ENCODE measurements at places on chromosomes 2 and 18. TPM values are rescaled to one million over a fixed set of nuclear protein-coding genes. Genes with fewer than 3 reads are reported as not detected.

Gene IL18R1
- total RNA-seq, result 7.4 TPM

Gene RGPD8
- total RNA-seq, result 14.9 TPM

Gene TET3
- total RNA-seq, result 8.5 TPM

Gene MFSD2B
- not detected for total RNA-seq

Gene PROC
- not detected for total RNA-seq

Gene SLC1A4
- 13.9 TPM for total RNA-seq

Gene EGR4
- total RNA-seq, result not detected

Gene SPATA3
- not detected for total RNA-seq

DNA sequence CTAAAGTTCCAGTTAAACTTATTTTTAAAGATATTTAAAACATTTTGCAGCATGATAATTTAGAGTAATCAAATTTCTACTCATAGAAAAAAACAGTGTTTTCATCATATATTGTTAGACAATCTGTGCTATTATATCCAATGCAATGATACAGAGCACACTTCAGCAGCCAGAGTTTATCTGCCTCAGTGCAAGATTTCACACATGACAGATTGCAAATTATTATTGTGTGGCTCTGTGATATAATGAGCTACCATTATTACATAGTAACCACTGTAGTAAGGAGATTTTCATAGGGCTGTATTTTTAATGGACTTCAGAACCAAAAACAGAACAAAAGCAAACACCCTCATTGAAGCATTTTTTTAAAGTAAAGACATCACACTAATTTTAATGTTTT lies 762.4 kb downstream of the DSC3 start:
- no peak for DNase-seq

DNA sequence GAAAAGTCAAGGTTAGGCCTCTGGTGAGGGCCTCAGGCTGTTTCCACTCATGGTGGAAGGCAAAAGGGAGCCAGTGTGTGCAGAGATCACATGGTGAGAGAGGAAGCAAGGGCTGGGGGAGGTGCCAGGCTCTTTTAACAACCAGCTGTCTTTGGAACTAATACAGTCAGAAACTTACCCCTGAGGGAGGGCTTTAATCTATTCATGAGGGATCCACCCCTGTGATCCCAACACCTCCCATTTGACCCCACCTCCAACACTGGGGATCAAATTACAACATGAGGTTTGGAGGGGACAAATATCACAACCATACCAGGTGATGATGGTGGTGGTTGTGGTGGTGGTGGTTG lies 10.9 kb downstream of the POLI start:
- no peak for DNase-seq

DNA sequence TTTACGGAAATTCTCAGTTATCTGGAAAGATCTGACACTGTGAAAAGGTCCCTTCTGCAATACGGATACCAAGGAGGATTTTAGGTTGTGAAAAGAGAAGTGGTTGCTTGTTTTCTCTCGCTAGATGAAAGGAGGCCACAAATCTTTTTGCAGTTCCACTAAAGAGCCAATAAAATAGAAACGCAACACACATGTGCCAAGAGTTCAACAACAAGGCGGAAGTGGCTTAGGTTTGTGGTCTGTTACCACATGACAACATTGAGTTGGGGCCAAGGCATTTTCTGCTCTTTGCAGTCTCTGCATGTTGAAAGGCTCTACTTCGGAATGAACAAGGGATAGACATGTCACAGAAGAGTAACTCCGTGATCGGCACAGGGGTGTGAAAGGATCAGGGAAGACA lies 115.7 kb upstream of the OSR1 start:
- DNase-seq, result no peak

DNA sequence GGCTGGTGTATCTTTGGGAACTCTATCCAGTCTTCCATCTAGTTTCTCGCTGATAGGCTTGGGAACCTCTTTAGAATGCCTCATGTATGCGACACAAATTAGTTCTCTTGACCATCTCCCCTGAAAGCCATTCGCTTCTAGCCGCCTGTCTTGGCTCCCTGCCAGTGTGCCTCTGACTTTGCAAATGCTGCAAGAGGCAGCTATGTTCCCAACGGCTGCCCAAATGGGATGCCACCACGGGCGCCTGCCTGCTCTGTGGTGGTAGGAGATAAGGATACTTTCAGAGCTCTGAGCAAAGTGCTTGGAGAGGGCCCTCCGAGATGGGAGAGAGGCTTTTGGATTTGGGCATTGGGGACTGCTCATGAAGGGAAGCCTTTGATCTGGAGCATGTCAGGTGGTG lies 77.7 kb upstream of the IGFBP5 start:
- DNase-seq, result no peak

DNA sequence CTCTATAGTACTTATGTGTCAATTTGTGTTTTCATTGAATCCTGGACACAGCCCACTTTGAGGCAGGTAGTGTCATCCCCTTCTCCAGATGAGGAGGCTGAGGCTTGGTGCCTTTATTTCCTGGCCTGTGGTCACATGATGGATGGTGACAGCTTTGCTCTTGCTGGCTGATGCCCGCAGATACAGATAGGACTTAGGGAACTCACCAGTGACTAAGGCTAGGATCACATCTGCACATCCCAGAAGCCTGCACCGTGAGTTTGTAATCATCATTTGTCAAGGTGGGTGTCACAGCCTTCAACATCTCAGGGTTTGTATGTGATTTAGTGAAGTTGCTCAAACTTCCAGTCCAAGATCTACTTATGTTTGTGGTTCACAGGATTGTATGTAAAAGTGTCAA lies 295.1 kb upstream of the RAB12 start:
- DNase-seq, result no peak

GRCh38 chr18:32021756-32022564 lies 3.3 kb downstream of the RNF125 start:
- no peak for DNase-seq

DNA sequence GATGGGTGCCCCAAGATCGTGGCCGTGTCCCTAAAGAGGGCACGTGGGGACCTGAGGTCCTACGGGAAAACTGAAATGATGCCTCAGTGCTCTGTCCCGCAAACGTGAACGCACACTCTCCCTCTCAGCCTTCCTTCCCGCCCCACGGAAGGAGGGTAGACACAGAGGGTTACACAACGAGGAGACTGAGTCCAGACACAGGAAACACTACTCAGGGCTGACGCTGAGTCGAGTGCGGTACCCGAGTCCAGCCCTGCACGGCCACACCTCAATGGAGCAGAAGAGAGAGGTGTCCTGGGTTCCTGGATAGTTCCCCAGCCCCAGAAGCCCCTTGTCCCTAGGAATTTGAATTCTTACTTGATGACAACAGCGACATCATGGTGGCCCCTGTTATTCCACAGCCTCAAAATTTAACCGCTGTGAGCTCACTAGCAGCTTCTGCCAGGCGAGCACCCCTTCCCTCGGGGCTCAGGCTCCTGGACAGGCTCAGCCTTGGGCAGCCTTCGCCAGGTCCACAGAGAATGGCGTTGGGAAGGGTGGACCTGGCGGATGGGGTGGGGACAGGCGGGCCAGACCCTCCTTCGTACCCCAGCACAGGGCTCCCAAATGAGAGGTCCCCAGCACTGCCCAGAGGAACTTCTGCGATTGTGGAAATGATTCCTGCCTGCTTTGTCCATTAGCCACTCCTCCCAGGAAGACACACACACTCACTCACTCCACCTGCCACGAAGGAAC lies 980 bp upstream of the RNPEPL1 start:
- DNase-seq, result peak; percentile 80

DNA sequence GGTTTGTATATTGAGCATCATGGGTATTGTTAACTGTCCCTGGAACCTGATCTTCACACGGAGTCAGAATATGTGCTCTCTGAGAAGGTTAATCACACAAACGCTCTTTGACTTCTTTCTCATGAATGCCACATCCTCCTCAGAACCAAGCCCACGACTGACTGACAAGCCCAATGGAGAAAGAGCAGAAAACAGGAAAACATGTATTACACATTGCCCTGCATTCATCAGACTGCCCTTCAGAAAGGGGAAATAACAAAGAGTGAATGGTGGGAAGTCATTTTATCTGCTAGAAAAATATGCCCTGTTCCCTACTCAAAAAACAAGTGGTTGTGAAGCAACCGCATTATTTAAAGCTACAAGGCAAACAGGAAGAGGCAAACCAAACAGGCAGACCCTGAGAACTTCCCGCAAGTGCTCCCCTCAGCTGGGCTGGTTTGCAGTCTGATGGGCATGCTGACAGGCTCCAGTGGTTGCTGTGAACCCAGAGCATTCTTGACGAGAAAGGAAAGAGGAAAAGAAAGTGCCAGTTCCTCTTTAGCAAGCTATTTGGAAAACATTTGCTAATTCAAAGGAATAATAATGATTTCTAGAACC lies 172.9 kb upstream of the SETBP1 start:
- peak; percentile 84 for DNase-seq

DNA sequence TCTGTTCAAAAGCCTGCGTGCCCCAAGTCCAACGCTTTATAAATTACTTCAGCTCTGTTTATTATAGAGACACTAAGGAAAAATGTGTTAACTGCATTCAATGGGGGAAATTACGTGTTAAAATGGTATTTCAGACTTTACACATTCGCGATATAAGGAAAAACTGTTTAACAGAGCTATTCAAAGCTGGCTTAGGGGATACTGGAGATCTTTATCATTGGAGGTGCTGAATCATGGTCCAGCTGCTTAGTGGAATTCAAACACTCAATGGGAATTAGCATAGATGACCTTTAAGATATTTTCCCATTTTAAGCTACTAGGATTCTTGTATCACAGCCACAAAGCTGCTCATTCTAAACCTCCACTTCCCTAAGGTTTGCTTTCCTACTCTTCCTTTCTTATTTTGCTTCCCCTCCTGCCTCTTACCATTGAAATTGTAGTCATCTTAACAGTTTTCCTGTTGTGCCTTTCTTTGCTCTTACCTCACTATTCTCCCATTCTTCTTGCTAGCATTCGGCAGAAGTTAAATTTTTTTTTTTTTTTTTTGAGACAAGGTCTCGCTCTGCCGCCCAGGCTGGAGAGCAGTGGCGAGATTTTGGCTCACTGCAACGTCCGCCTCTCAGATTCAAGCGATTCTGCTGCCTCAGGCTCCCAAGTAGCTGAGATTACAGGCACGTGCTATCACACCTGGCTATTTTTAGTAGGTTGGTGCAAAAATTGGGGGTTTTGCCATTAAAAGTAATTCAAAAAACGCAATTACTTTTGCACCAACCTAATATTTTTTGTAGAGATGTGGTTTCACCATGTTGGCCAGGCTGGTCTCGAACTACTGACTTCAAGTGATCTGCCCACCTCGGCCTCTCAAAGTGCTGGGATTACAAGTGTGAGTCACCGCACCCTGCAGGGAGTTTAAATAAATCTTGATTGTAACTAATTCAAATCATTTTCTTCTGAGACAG lies 6.5 kb downstream of the SULT6B1 start:
- DNase-seq, result no peak

- DNase-seq, result no peak
Measured at GRCh38 chr2:150041722-150042425, 445.6 kb downstream of the RND3 start.

- DNase-seq, result no peak
Measured at GRCh38 chr2:55146263-55146662, 85.8 kb downstream of the CLHC1 start.

- no peak for DNase-seq
Measured at GRCh38 chr18:13378150-13378549, 159.6 kb downstream of the LDLRAD4 start.

DNA sequence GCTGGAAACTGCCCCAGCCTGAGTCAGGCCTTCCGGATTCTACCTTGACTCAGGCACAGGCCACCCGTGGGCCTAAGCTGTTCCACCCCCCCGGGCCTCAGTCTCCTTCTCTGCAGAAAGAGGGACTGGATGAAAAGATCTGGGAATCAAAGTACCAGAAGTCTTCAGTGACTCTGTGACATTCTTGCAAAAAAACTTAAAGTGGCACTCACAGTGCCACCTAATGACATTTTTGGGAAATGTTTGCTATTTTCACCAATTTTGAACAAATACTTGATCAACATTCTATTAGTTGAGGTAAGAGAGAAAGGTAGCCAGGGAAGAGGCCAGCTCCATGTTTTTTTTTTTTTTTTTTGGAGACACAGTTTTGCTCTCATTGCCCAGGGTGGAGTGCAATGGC lies 48.3 kb upstream of the ACAA2 start:
- DNase-seq, result no peak

DNA sequence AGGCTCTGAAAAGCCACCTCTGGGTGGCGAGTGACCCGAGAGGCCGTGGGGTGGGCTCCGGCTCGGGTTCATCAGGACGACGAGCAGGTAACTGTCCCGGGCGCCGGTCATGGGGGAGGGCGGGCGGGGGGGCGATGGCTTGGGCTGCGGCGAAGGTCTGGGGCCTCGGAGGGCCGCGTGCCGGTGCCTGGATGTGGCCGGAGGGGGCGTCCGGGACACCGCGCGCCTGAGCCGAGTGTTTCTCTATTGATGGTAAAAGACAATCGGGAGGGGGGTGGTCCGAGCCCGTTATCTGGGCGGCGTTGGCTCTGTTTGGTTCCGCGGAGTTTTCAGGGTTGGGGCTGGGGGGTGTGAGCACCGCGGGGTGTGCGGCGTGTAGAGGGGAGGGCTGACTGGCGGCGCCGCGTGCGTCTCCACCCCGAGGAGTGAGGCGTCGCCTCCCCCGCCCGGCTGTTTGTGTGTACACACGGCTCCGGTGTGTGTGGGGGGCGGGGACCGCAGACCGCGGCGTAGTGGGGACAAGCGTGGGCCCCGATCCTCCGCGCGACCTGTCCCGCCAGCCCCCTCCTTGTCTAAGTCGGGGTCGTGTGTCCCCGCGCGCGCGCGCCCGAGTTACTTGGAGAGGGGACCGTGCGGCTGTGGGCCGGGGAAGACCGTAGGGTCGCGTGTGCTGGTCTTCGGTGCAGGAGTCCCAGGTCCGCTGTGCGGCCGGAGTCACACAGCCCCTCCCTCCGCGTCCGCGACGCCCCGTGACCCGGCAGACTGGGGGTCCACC lies 1.6 kb downstream of the CTIF start:
- DNase-seq, result peak; percentile 91

DNA sequence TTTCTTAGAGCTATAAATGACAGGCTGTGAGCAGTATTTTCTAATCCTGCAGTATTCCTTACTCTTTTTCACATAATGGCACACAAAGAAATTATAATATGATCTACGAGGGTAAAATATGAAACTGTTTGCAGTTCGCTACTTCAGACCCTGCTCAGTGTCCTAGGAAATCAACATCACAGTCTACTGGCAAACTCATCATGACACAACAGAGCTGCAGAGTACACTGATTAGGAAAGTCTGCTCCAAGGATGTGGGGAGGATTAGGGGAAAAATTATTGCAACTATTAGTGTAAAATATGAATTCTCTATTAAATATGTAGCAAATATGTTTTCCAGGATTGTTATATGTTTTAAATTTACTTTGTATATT lies 149.2 kb upstream of the REG3G start:
- no peak for DNase-seq

DNA sequence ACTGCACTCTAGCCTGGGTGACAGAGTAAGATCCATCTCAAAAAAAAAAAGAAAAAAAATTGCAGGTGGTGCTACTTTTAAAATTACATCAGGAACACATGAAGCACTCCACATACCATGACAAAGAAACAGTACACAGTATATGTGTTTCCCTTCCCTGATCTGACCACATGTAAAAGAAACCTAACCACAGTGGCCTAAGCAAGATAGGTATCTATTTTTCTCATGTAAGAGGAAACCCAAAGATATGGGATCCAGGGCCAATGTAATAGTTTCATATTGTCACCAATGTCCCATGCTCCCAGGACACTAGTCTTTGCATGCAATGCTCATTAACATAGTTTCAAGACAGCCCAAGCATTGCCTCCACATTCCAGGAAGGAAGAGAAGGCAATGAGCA lies 99.9 kb downstream of the DYM start:
- DNase-seq, result no peak

Measured in posterior vena cava (tissue), 2 donors.